ENCODE measurements at places on chromosomes 11 and 22. TPM values are rescaled to one million over a fixed set of nuclear protein-coding genes. Genes with fewer than 3 reads are reported as not detected.

TESMIN gene
- total RNA-seq = 50.5 TPM

ACR gene
- not detected for total RNA-seq

PGA5 gene
- total RNA-seq = not detected

OR5M10 gene
- total RNA-seq = not detected

F2 gene
- 0.16 TPM for total RNA-seq

PRAME gene
- total RNA-seq = 1,138 TPM

SLC6A5 gene
- not detected for total RNA-seq

MMP8 gene
- total RNA-seq = not detected

Data from K562 (cell line).